ENCODE measurements at places on chromosomes 2 and 18. TPM values are rescaled to one million over a fixed set of nuclear protein-coding genes. Genes with fewer than 3 reads are reported as not detected.

DNA sequence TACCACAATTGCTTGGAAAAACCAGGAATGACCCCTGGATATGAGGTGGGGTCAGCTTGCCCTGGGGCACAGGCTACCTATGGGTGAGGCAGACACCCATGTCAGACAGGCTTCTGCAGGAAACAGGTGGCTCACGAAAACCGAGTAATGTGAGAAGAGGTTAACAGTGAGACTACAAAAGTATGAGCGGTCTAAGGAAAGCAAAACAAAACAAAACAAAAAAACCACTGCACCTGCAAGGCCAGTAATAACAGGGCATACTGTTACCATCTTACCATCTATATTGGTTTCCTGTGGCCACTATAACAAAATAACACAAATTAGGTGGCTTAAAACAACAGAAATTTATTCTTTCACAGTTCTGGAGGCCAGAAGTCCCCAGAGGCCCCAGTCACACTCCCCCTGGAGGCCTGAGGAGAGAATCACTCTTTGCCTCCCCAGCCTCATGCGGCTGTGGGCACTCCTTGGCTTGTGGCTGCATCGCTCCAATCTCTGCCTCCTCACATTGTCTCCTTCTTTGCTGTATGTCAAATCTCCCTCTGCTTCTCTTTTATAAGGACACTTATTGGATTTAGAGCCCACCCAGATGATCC, 86.6 kb upstream of the EPC2 start:
- no peak for DNase-seq

GRCh38 chr2:218354045-218354444, 2.6 kb upstream of the CATIP start:
- no peak for DNase-seq

DNA sequence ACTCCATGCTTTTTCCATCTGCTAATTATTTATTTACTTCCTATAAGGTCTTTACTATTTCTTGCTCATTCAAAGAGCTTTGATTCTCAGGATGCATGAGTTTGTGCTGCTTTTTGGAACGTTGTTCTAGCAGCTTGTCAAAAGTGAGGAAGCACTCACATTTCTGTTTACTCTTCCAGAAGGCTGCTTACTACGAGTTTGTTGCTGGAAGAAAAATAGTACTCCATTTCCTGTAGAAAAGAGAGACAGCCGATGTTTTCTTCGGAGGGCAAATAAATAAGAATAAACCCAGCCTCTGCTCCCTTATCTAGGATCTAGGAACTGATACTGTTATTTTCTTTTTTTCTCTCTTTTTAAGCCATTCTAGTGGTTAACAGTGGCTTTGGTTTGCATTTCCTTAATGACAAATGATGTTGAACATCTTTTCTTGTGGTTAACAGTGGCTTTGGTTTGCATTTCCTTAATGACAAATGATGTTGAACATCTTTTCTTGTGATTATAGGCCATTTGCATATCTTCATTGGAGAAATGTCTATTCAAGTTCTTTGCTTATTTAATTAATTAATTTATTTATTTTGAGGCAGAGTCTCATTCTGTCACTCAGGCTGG, 20.5 kb downstream of the CYP27A1 start:
- no peak for DNase-seq

DNA sequence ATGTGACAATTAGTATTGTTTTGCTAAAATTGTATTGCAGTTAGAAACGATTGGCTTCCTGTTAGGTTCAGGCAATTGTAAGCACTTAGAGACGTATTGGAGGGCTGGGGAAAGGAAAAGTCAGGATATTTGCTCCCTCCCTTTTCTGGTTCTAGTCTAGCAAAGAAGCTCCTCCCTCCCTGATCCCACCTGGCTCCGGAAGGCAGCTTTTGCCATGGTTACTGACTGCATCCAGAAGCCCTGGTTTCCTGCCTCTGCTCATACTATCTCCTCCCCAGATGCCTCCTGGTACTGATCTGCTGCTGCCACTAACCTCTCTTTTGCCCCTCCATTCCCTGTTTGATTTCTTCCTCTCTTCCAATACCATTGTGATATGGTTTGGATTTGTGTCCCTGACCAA, 275.9 kb downstream of the MREG start:
- no peak for DNase-seq

DNA sequence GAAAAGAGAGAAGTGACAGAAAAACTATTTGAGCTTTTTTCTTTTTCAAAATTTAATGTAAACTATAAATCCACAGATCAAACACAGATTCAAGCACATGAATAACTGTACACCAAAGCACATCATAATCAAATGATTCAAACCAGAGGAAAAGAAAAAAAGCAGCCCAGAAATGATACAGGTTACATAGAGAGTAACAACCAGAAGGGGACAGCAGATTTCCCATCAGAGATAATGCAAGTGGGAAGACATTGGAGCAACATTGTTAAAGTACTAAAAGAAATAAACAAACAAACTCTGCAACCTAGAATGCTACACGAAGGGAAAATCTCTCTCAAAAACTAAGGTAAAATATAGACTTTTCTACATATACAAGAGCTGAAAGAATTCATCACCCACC, 34.5 kb downstream of the CMPK2 start:
- DNase-seq = no peak

Gene MARCO
- total RNA-seq = not detected

- no peak for DNase-seq
Measured at GRCh38 chr2:224099861-224100643, 61.0 kb upstream of the SERPINE2 start.

GRCh38 chr2:118322406-118322805, 234.1 kb downstream of the INSIG2 start:
- peak; percentile 39 for DNase-seq

GRCh38 chr2:145617906-145618305, 1098.0 kb upstream of the ZEB2 start:
- peak; percentile 80 for DNase-seq

Gene ATF2
- 31.7 TPM for total RNA-seq

DNA sequence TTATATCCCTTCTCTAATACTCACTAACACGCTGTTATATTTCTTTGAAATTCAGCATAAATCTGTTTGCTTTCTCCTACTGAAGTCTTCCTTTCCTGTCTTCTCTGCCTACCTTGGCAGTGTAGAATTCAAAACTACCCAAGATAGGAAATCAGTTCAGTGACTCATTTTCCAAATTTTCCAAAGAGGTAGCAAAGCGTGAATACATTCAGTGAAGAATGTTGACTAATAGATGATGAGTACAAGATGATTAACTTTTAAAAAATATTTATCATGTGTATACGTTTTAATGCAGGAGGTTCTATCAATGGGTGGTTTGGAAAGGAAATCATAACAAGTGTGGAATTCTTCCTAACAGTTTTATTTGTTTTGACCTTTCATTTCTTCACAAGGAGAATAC, 201.9 kb upstream of the SLC8A1 start:
- DNase-seq = peak; percentile 55

- DNase-seq = no peak
Measured at GRCh38 chr18:56747032-56747658, 96.0 kb downstream of the WDR7 start.

- DNase-seq = no peak
Measured at GRCh38 chr18:76866666-76867065, 44.3 kb downstream of the ZNF236 start.

Gene LCT
- 0.25 TPM for total RNA-seq

Gene HOXD13
- total RNA-seq = 3.8 TPM

GRCh38 chr2:238142382-238143205, 4.1 kb downstream of the KLHL30 start:
- no peak for DNase-seq

GRCh38 chr2:230643576-230644291, 68.9 kb upstream of the CAB39 start:
- no peak for DNase-seq

DNA sequence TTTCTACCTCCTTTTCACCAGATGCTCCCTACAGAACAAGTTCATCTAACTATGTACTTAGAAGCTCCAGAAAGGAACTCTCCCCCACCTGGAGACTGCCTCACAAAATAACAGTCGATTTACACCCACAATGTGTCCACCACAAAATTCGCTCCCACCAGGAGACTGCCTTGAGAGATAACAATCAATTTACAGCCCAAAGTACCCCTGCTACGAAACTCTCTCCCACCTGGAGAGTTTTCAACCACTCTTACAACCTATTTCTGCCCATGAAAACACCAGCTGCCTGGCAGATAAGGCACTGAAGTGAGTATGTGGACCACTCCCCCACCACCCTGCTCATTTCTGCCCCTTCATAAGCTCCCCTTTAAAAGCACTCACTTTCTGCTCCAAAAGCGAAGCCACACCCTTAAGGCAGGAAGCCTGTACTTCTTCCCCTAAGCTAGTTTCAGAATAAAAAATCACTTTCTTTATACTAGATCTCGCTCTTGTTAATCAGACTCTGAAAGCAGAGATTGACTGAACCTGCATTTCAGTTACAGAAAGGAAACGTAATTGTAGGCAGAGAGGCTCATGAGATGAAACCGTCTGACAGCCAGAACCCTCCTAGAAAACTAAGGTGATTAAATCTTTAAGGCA, 94.4 kb upstream of the RBBP8 start:
- no peak for DNase-seq

GRCh38 chr18:4264347-4264791, 190.7 kb downstream of the DLGAP1 start:
- DNase-seq = no peak

Gene KCNIP3
- total RNA-seq = 11.9 TPM

DNA sequence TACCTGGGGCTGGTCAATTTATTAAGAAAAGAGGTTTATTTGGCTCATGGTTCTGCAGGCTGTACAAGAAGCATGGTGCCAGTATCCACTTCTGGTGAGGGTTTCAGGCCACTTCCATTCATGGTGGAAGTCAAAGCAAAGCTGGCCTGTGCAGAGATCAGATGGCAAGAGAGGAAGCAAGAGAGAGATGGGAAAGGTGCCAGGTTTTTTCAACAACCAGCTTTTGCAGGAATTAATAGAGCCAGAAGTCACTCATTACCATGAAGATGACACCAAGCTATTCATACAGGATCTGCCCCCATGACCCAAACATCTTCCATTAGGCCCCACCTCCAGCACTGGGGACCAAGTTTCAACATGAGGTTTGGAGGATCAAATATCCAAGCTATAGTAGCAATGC, 56.8 kb upstream of the ST3GAL5 start:
- no peak for DNase-seq

Gene ANKRD53
- not detected for total RNA-seq

DNA sequence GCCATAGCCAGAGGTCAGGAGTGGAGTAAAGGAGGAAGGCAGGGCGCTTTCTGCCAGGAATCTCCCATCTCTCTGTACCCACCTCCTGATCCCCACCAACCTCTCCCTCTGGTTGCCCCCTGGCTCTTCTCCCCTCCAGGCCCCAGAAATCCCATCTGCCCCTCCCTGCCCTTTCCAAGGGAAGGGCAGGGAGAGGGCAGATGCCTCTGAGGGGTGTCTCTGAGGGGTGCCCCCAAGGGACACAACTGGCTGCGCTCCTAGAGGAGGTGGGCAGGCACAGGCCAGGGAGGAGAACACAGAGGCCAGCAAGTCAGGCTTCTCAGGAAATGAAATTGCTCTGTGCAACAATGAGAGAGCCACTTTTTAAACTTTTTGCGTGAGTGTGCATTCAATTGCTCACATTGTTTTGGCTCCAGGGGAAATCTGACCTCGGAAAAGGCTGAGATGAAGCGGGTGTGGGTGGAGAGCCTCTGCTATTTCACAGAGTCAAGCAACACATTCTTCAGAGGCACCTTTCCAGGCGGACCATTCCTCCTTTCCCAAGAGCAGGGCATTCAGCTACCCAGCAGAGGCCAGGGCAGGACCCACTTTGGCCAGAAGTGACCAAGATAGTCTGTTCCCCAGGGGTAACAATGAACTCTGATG, 125.5 kb downstream of the SMAD7 start:
- peak; percentile 89 for DNase-seq

GRCh38 chr2:201656102-201656501, 12.8 kb upstream of the TMEM237 start:
- DNase-seq = no peak

DNA sequence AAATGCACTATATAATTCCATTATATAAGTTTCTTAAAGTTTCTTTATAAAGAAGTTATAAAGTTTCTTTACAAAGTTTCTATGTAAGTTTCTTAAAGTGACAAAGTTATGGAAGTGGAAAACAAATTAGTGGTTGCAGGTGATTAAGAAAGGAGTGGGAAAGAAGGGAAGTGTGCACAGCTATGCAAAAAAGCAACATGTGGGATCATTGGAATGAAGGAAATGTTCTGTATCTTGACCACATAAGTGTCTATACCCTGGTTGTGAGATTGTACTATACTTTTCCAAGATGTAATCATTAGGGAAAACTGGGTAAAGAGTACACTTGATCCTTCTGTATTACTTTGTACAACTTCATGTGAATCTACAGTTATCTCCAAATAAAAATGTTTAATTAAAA, 1541.1 kb downstream of the LRP1B start:
- no peak for DNase-seq

DNA sequence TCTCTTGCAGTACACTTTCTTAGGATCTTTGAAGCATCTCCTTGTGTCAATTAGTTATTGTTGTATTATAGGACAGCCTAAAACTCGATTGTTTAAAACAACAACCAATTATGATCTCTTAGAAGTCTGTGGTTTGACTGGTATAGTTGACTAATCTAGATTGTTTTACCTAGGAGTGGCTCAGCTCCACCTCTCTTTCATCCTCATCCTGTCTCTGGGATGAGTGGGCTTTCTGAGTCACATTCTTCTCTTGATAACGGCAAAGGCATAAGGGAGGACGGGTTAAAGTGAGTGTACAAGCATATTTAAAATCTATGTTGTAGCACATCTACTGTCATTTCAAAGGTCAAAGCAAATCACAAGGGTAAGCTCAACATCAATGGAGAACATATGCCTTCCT, 102.3 kb upstream of the GULP1 start:
- DNase-seq = peak; percentile 6

DNA sequence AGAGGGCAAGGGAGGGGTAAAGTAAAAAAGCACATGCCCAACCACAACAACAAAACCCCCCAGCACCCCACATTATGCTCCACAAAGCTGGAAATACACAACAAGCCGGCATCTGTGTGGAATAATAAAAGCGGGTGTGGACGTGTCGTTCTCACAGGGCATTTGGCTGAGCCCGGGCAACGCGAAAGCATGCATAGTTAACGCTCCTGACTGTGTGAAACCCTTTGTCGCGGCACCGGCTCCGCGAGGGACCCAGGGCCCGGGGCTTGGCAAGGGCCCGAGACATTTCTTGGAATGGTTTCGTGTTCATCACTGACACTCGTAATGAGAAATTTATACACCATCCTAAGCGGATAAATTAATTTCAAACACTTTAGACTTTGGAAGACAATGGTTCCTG, 165.6 kb downstream of the INHBB start:
- no peak for DNase-seq

DNA sequence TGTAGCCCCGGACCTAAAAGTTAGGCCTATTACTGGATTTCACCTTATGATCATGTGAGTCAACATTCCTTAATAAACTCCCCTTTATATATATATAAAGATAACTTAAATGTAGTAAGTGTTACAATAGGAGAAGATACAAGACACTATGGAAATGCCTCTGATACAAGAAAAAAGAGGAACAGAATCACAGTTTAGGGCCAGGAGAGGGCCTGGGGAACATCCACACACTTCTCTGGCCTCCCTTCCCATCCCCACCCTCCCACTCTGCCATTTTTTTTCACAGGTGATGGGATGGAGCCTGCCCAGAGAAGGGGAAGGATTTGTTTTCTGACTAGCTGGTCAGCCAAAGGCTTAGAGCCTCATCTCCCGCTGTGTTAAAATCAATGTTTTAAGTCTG, 6.4 kb downstream of the CDC42EP3 start:
- DNase-seq = no peak

- DNase-seq = no peak
Measured at GRCh38 chr2:237860273-237860935, 981 bp downstream of the RAMP1 start.

- no peak for DNase-seq
Measured at GRCh38 chr2:57758686-57759085, 287.9 kb upstream of the VRK2 start.

- no peak for DNase-seq
Measured at GRCh38 chr18:71105994-71106546, 817.2 kb downstream of the SOCS6 start.
